ENCODE measurements at places on chromosomes 13 and 19. TPM values are rescaled to one million over a fixed set of nuclear protein-coding genes. Genes with fewer than 3 reads are reported as not detected.

- peaks cover 14% of the 10 kb centered on the region for H3K4me1 ChIP-seq
- peak overlapping the region; percentile 38 for H3K27ac ChIP-seq
- no peaks in the 10 kb centered on the region for H3K27me3 ChIP-seq
- no peak overlapping the region for H3K4me3 ChIP-seq
- peak; percentile 89 for DNase-seq
These were observed 579.5 kb downstream of the UQCRFS1 start for GRCh38 chr19:28633319-28634018.

DNA sequence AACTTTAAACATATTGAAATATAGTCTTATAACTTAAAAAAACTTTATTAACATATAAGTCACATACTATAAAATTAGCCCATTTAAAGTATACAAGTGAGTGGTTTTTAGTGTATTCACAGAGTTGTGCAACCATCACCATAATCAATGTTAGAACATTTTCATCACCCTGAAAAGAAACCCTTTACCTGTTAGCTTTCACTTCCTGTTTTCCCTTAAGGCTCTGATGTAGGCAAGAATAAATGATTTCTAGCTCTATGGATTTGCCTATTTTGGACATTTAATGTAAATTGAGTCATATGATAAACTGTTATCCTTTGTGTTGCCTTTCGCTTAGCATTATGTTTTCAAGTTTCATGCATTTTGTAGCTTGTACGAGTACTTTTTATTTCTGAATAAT is 15.6 kb downstream of the ZNF568 start:
- no peaks in the 10 kb centered on the region for H3K27me3 ChIP-seq
- DNase-seq: no peak
- H3K36me3 ChIP-seq: peaks cover 25% of the 10 kb centered on the region
- no peak overlapping the region for H3K4me3 ChIP-seq
- H3K27ac ChIP-seq: no peak overlapping the region

- peaks cover 40% of the 10 kb centered on the region for H3K36me3 ChIP-seq
- H3K27ac ChIP-seq: peak overlapping the region; percentile 85
- H3K4me3 ChIP-seq: peak overlapping the region; percentile 87
- no peak for DNase-seq
- H3K4me1 ChIP-seq: peaks cover 47% of the 10 kb centered on the region
These were observed 514 bp downstream of the PCID2 start for GRCh38 chr13:113207890-113208420.

- no peaks in the 10 kb centered on the region for H3K36me3 ChIP-seq
- H3K27ac ChIP-seq: no peak overlapping the region
- no peak for DNase-seq
- H3K4me3 ChIP-seq: no peak overlapping the region
- no peaks in the 10 kb centered on the region for H3K27me3 ChIP-seq
These were observed 598.0 kb downstream of the EFNB2 start for GRCh38 chr13:105937451-105937850.

- no peak overlapping the region for H3K4me3 ChIP-seq
- no peak for DNase-seq
These were observed 75.6 kb upstream of the ZNF507 start for GRCh38 chr19:32269831-32270230.

GRCh38 chr13:30157616-30157993 is 149.7 kb downstream of the KATNAL1 start:
- no peak overlapping the region for H3K27ac ChIP-seq
- H3K36me3 ChIP-seq: no peaks in the 10 kb centered on the region
- peaks cover 44% of the 10 kb centered on the region for H3K4me1 ChIP-seq
- no peak for DNase-seq

DNA sequence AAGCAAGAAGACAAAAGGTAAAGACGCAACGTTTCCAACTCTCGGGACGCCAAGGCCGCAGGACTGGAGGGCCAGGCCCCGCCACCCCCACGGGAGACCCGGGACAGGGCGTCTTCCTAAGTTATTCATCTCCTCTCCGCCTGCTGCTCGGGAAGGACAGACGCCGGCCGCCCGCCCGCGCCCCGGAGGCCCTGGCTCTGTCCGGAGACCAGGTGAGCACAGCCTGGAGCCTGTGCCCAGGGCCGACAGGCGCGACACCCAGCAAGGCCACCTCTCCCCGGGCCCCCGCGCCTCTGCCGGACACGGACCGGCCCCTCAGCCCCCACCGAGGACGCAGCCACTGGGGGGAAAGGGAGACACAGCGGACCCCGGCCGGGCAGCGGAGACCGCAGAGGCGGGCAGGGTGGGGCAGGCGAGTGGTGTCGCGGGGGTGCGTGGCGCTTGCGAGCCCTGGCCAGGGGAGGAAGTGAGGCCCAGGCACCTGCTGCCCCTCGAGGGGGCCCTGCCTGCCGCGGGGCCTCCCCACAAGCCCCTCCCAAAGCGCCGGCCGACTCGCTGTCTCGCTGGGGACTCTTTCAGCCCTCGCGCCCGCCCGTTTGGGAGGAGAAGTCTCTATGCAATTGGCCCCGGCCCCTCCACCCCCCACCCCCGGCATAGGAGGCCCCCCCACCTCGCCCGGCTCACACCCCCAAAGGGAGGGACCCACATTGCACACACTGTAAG is 17.2 kb downstream of the SMIM24 start:
- H3K4me3 ChIP-seq: no peak overlapping the region
- no peak overlapping the region for H3K27ac ChIP-seq
- no peaks in the 10 kb centered on the region for H3K36me3 ChIP-seq
- no peak for DNase-seq

DNA sequence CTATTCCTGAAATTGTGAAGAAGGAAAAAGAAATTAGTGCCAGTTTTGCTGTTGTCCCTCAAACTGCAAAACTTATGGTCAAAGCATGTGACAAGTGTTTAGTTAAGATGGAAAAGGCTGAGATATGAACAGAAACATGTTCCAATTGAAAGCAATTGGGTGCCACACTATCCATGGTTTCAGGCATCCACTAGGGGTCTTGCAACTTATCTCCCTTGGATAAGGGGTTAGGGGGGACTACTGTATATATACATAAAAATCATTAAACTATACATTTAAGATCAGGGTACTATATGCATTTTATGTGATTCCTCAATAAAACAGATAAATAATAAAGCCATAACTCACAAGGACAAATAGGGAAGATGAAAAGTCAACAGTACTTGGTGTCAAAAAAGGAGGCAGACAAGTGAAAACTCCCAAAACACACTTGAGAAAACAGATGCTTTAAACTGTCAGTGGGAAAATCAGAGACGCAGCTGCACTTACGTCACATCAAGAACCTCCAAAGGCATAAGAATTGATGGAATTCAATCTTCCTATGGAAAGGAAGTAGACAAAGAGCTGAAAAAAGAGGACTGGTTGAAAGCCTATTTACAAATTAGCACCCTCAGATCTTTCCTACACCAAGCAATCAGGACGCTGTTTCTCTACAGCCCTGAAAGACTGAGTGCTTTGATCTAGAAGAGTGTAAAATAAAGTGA is 8.1 kb downstream of the SPART start:
- peaks cover 21% of the 10 kb centered on the region for H3K4me1 ChIP-seq
- H3K27me3 ChIP-seq: no peaks in the 10 kb centered on the region
- H3K4me3 ChIP-seq: no peak overlapping the region
- no peak overlapping the region for H3K27ac ChIP-seq

DNA sequence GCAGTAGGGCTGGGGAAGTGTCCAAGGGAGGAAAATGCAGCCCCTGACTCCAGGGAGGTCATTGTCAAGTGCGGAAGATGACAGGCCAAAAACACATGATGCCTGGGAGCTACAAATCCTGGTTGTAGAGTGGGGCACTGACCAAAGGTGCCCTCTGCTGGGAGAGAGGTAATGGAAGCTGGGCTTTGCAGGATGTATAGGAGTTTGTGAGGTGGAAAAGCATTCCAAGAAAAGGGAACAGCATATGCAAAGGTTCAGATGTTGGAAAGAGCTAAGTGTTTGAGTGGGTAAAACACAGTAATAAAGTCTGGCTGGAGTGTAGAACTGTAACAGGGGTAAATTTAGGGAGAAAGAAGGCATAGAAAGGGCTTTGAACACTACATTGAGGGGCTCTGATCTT is 46.9 kb upstream of the PTPRS start:
- no peak for DNase-seq
- no peaks in the 10 kb centered on the region for H3K4me1 ChIP-seq
- peaks cover 3% of the 10 kb centered on the region for H3K36me3 ChIP-seq
- no peak overlapping the region for H3K4me3 ChIP-seq

GRCh38 chr13:28569886-28570285 is 75.0 kb upstream of the FLT1 start:
- no peaks in the 10 kb centered on the region for H3K27me3 ChIP-seq
- no peak overlapping the region for H3K27ac ChIP-seq
- peaks cover 9% of the 10 kb centered on the region for H3K4me1 ChIP-seq
- peaks cover 2% of the 10 kb centered on the region for H3K36me3 ChIP-seq

- no peak overlapping the region for H3K4me3 ChIP-seq
- peaks cover 20% of the 10 kb centered on the region for H3K4me1 ChIP-seq
- H3K27me3 ChIP-seq: no peaks in the 10 kb centered on the region
- DNase-seq: no peak
- peaks cover 6% of the 10 kb centered on the region for H3K36me3 ChIP-seq
These were observed 3.2 kb upstream of the NAT14 start for GRCh38 chr19:55481794-55482155.

DNA sequence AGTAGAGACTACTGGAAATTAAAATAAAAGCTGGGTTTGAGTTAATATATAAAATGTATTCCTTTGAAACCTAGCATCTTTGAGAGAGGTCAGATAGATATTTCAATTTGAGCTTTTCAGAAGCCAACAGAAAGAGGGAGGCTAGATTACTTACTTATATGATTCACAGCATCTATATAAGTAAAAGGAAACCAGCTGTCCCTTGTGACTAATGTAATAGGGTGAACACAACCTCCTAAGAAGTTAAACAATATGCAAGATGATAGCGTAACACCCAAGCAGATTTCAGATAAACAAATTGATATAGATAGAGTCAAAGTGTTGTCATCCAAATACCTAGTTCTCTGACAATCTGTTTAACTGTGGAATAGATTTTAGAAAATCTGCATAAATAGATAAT is 393.5 kb upstream of the GPC6 start:
- no peak overlapping the region for H3K27ac ChIP-seq
- H3K27me3 ChIP-seq: no peaks in the 10 kb centered on the region
- no peaks in the 10 kb centered on the region for H3K4me1 ChIP-seq
- no peaks in the 10 kb centered on the region for H3K36me3 ChIP-seq
- no peak overlapping the region for H3K4me3 ChIP-seq

DNA sequence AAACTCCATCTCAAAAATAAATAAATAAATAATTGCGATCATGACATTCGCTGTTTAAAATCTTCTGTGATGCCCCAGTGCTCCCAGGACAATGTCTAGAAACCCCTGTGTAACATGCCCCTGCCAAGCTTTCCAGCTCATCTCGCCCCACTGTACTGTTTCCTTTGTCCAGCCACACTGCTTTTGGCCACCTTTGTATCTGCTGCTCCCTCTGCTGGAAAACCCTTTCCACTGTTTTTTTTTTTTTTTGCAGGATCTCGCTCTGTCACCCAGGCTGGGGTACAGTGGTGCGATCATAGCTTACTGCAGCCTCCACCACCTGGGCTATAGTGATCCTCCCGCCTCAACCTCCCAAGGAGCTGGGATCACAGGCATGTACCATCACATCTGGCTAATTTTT is 7.5 kb downstream of the PLAUR start:
- H3K27me3 ChIP-seq: no peaks in the 10 kb centered on the region
- peaks cover 24% of the 10 kb centered on the region for H3K4me1 ChIP-seq
- no peak for DNase-seq
- H3K36me3 ChIP-seq: peaks cover 62% of the 10 kb centered on the region

GRCh38 chr19:10007371-10008183 is 2.7 kb downstream of the COL5A3 start:
- peak overlapping the region; percentile 60 for H3K27ac ChIP-seq
- no peak overlapping the region for H3K4me3 ChIP-seq
- H3K36me3 ChIP-seq: no peaks in the 10 kb centered on the region
- H3K4me1 ChIP-seq: peaks cover 23% of the 10 kb centered on the region
- peaks cover 40% of the 10 kb centered on the region for H3K27me3 ChIP-seq
- no peak for DNase-seq

GRCh38 chr13:61685682-61686012 is 270.0 kb upstream of the PCDH20 start:
- H3K4me3 ChIP-seq: no peak overlapping the region
- H3K36me3 ChIP-seq: no peaks in the 10 kb centered on the region
- H3K4me1 ChIP-seq: no peaks in the 10 kb centered on the region
- DNase-seq: no peak
- no peaks in the 10 kb centered on the region for H3K27me3 ChIP-seq

- DNase-seq: no peak
- H3K27ac ChIP-seq: no peak overlapping the region
- no peak overlapping the region for H3K4me3 ChIP-seq
- H3K4me1 ChIP-seq: peaks cover 38% of the 10 kb centered on the region
These were observed 36.9 kb downstream of the DHRS12 start for GRCh38 chr13:51767100-51767499.

DNA sequence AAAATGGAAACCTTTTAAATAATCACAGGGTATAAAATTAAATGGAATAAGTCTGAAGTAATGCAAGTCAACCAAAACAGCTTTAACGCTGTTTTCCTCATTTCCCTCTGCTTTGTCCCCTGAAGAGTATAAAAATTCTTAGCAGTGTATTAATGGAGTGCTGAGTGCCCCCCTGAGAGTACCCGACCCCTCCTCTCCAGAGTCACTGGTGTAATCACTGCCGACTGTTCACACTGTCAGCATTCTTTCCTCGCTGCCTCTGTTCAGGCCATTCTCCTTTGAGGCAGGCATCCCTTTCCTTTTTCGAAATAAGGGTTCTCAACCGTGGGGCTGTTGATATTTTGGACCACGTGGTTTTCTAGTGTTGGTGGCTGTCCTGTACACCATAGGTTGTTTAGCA is 146.9 kb upstream of the SLC10A2 start:
- no peaks in the 10 kb centered on the region for H3K27me3 ChIP-seq
- H3K4me1 ChIP-seq: no peaks in the 10 kb centered on the region
- H3K36me3 ChIP-seq: no peaks in the 10 kb centered on the region

GRCh38 chr19:55554741-55555152 is 9.4 kb upstream of the SBK3 start:
- no peaks in the 10 kb centered on the region for H3K4me1 ChIP-seq
- peaks cover 1% of the 10 kb centered on the region for H3K27me3 ChIP-seq
- no peak overlapping the region for H3K27ac ChIP-seq

- H3K27me3 ChIP-seq: peaks cover 23% of the 10 kb centered on the region
- H3K36me3 ChIP-seq: no peaks in the 10 kb centered on the region
- peaks cover 16% of the 10 kb centered on the region for H3K4me1 ChIP-seq
- H3K27ac ChIP-seq: no peak overlapping the region
- no peak for DNase-seq
- no peak overlapping the region for H3K4me3 ChIP-seq
These were observed 10.2 kb downstream of the ERFL start for GRCh38 chr19:41918095-41918494.

PABPC3 gene
- total RNA-seq: 0.43 TPM

C3 gene
- total RNA-seq: 5.3 TPM

KCNJ14 gene
- total RNA-seq: 2.4 TPM

LGALS4 gene
- total RNA-seq: 1.7 TPM

TMIGD2 gene
- 13.3 TPM for total RNA-seq

KIR2DL4 gene
- total RNA-seq: not detected

ZNF681 gene
- total RNA-seq: 2.6 TPM

FGF9 gene
- total RNA-seq: 0.40 TPM

ONECUT3 gene
- total RNA-seq: not detected

LDLR gene
- 129 TPM for total RNA-seq

PCP2 gene
- total RNA-seq: 1.5 TPM
